Large intestine (tissue), 12 donors: ENCODE measurements at places on chromosomes 7 and 10.

DNA sequence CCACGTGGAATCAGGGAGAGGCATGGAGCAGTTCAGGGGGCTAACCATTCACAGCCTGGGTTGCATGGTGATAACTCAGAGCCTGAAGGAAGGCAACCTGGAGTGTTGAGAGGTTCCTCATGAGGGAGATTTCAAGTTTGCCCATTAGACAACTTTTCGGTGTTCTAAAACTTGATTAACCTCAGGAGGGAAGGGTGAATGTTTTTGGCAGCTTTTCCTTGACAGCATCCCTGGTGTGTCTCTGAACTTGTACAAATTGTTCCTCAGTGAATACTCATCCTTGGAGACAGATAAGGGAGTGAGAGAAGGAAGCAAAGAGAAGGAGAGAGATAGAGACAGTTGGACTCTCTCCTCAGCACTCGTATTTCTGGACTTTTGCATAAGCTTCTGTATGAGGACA, at the start of gene OR9A4:
TSS of gene OR9A4 (plus strand) at position 301 of the 400 bp plus-strand sequence. CDS start 2,477 bp downstream, outside the sequence.
- DNase-seq, result no peak

DNA sequence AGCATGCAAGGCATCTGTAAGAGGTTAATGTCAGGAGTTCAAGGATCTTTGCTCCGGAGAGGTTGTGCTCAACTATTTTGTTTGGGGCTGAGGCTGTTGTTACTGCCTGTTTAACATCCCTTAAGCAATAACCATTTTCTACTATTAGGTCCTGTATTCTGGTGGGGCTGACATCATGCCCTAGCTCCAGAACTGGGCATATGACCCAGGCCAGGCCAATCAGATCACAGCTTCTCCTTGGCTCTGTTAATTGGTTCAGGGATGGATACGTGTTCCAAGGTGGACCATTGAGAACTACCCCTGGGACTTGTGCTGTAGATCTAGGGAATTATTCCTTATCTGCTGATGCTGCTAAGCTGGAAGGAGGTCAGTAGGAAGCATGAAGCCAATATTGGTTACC, 67.0 kb downstream of the SYPL1 start:
- no peak for DNase-seq

DNA sequence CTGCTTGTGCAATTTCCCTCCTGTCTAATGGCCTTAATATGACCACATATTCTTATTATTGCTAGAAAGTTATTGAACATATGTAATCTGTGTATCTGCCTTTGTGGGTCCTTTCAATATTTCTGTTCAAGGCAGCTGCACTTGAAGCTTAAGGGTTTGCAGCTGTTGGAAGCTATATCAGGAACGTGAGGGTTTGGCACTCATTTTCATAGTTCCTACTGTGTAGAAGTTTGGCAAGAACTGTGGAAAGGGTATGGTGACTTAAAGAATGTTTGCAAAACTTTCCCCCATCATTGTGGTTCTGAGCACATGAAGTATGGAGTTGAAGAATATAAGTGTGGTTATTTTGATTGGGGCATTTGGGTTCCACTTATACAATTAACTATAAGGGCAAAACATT, 144.7 kb upstream of the SEMA3A start:
- no peak for DNase-seq

GRCh38 chr10:76297358-76297757, 865.9 kb downstream of the LRMDA start:
- DNase-seq, result no peak

GRCh38 chr10:101161494-101162299, 30.6 kb downstream of the TLX1 start:
- peak; percentile 58 for DNase-seq
